Activated CD4-positive, CD25-positive, alpha-beta regulatory T cell (primary cell): ENCODE measurements at places on chromosomes 2 and 18.

DNA sequence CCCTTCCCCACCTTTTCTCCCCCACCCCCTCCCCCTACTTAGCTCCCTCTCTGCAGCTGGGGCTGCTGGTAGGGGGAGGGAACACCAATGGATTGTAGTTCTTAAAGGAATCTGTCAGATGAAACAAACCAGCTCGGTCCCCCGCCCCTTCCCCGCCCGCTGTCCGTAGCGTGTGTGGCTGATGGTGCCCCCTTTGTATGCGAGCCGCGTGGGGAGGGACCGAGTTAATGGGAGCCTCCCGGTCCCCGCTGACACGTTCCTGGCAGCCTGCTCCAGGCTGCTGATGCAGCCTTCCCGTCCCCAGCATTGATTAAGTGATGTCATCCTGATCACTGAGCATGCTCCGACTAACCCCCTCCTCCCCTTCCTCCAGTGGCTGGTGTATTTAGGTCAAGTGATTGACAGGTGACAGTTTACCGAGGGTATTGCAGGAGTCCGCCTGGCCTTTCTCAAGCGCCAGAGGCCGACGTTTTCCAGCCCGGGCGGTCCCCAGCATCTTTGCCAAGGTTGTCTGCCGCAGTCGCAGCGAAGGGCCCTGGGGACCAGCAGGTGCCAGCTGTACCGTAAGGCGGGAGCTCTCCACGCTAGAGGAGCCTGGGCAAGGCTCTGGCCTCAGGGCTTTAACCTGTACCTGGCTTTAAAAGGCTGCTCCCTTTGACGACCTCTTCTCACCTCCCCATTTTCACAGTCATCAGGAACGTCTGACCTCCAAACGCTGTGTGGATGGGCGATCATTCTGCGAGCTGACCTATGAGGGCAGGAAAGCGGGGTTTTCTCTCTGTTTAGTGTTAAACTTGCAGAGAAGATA, 1.8 kb downstream of the KIF5C start:
- no peak for DNase-seq

DNA sequence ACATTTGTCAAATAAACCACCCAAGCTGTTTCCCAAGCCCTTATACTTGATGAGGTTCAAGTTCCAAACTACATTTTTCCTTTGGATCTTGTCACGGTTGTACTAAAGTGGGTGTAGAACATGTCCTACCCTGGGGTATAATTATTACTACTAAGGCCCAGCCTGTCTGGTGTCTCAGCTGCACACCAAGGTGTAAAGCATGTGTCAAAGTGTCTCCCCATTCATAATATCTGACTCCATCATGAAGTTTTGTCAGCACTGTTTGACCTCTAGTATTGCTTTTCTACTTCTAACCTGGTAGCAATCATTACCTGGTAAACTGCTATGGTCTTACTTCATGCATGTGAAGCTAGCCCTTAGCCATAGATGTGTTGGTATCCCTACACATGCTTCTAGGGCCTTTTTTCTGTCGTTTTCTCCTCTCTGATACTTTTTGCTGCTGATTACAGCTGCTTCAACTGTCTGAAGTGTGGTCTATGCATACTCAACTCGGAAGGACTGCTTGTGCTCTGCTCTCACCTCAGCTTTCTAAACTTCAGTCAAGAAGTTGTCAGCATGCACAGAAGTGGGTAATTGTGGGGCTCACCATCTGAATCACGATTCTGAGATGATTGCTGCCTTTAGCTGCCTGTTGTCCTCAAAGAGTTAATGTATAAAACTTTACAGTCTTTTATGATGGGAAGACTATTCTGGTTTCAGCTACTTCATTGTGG, 445.7 kb upstream of the TRIB2 start:
- DNase-seq: no peak

DNA sequence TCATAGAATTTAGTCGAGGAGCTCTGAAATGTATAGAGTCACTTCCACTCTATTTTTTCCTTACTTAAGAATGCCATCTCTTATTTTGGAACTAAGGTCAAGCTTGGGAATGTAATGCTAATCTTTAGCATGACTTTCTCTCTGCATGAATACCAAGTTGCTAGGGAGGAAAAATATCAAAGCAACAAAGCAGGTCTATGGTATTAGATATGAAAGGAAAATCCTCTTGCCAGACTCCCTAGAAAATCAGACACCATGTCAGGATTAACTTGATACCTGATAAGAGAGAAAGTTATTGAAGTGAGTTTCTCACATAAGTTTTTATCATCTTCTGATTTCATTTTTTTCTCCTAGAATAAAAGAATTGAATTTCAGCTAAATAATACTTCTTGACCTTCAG, 341.7 kb upstream of the ZNF804A start:
- no peak for DNase-seq

- DNase-seq: no peak
Measured at GRCh38 chr2:9735335-9735734, 104.5 kb upstream of the YWHAQ start.

GRCh38 chr18:42614619-42615293, 500.7 kb downstream of the RIT2 start:
- DNase-seq: no peak

GRCh38 chr18:13302457-13303225, 84.1 kb downstream of the LDLRAD4 start:
- no peak for DNase-seq

DNA sequence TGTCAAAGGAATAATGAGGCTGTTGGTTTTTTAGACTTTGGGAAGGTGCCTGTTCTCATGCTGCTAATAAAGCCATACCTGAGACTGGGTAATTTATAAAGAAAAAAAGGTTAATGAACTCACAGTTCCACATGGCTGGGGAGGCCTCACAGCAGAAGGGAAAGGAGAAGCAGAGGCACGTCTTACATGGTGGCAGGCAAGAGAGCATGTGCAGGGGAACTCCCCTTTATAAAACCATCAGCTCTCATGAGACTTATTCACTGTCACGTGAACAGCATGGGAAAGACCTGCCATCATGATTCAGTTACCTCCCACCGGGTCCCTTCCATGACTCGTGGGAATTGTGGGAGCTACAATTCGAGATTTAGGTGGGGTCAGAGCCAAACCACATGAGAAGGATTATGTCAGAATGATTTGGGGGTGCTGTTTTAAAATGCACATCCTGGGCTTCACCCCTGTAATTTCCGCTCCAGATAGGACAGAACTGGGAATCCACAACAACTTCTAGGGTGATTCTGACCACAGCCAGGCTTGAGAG, 37.8 kb downstream of the TCF7L1 start:
- DNase-seq: no peak

- DNase-seq: no peak
Measured at GRCh38 chr2:168499500-168499899, 43.4 kb downstream of the CERS6 start.

GRCh38 chr2:46410273-46411244, 68.8 kb upstream of the TMEM247 start:
- no peak for DNase-seq

DNA sequence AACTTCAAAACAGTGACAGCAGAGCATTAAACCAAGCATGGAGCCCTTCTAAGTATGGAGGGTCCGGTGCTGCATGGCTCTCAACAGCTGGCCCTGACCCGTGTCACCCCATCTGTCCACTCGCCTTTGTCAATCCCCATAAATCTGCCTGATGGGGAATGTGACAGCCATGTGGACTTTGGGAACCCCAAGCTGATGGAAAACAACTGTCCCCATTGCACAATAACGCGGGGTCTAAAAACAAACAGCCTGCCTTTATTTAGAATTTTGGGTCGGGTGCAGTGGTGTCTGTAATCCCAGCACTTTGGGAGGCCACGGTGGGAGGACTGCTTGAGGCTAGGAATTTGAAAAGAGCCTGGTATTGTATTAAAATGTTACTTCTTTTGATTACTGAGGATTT, 17.1 kb upstream of the THADA start:
- no peak for DNase-seq

DNA sequence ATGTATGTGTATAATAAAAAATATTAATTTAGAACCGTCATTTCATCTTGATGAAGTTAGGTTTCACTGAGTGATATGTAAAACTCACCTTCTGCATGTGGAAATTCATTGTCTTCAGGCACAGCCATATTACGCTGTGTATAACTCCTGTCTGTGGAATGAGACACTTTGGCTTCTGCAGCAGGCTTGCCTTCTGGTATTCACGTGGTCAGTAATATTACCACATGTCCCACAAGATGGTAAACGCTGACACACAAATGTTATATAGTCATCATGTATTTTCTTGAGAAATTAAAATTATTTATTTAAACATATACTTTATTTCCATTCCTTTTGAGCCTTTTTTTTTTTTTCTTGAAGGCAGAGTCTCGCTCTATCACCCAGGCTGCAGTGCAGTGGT, 25.1 kb upstream of the AAK1 start:
- no peak for DNase-seq

DNA sequence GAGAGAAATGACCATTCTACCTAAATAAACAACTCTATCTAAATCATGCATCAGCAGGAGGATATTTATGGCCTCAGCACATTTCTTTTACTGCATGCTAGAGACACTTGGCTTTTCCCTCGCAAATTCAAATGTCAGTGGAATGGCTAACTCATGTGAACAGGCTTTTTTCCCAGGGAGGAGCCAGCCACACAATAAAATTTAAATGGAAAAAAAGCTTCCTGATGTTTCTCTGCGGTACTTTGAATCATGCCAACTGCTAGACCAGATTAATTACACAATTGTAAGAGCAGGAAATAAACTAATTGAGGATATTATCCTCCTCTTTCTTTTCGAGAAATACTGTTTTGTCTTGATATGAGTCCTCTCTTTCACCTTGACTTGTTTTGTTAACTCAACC, 676.3 kb downstream of the IRS1 start:
- DNase-seq: no peak

DNA sequence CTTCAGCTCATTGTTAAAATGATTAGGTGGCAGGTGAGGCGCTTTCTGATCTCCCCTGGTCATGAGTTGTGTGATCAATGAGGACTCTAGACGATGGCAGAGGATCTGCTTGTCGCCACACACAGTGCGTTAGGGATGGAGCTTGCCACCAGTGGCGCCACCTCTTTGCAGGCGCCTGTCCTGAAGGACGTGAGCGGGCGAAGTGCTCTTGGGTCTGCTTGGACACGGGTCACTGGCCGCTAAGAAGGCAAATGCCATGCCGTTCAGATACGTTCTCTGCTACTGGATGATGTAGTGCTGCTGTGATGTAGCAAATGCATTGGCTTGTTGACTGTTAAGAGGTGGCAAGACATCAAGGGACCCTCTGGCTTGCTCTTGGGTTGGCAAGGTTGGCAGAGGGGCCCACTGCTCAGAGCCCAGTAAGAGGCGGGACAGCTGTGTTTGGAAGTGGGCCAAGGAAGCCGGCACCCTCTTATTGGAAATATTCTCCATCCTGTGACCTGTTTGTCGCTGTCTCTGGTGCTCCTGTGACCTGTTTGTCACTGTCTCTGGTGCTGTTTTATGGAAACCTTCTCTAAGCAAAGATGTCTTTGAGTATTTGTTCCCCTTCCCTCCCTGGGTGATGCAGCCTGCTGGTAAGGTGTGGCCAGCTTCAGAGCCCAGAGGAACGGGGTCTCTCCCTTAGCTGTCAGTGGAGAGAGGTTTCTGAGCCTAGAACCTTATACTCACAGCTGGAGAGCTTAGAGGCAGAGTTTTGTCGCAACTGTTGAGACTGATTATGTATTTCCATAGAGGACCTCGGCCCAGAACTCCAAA, 14.6 kb downstream of the LDLRAD4 start:
- DNase-seq: no peak

- no peak for DNase-seq
Measured at GRCh38 chr2:72027426-72028161, 120.1 kb downstream of the CYP26B1 start.

- DNase-seq: no peak
Measured at GRCh38 chr2:8264981-8265380, 416.9 kb upstream of the ID2 start.

GRCh38 chr2:3547915-3548314, 10.2 kb downstream of the RNASEH1 start:
- DNase-seq: no peak

DNA sequence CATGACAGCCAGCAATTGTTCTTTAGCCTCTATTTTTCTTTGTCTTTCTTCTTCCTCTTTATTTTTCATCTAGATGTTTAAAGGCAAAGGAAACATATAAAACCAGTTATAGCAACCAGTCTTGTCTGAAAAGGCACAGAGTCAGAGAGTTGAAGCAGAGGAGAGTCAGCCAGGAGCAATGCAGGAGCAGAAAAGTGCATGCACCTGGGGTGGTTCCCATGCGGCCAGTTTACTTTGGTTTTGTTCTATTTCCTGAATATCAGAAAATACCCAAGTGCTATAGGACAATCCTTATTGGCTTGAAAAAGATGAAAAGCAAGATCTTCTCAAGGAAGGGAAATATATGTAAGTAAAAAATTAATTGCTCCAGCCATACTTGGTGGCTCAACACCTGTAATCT, 44.9 kb downstream of the CFAP210 start:
- DNase-seq: no peak

- no peak for DNase-seq
Measured at GRCh38 chr2:19676770-19677169, 225.0 kb downstream of the TTC32 start.

GRCh38 chr2:205657579-205657978, 24.7 kb upstream of the NRP2 start:
- DNase-seq: no peak

GRCh38 chr18:47815486-47816270, 114.8 kb downstream of the SMAD2 start:
- DNase-seq: no peak

GRCh38 chr2:233746475-233747282, 13.4 kb upstream of the UGT1A1 start:
- no peak for DNase-seq

- DNase-seq: no peak
Measured at GRCh38 chr18:63552581-63552980, 10.4 kb downstream of the SERPINB12 start.

DNA sequence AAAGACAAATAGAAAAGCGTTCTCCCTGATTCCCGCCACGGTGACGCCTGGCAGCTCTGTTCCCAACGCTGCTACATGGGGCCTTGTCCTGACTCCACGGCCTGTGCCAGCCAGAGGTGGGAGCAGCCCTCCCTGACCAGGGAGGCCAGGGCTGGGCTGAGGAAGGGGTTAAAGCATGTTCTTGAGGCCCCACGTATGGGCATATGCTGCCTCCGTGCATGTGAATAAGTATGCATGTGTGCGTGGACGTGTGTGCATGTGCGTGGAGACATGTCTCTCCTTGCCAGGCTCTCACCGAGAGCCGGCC, 1.6 kb upstream of the SNED1 start:
- DNase-seq: no peak

DNA sequence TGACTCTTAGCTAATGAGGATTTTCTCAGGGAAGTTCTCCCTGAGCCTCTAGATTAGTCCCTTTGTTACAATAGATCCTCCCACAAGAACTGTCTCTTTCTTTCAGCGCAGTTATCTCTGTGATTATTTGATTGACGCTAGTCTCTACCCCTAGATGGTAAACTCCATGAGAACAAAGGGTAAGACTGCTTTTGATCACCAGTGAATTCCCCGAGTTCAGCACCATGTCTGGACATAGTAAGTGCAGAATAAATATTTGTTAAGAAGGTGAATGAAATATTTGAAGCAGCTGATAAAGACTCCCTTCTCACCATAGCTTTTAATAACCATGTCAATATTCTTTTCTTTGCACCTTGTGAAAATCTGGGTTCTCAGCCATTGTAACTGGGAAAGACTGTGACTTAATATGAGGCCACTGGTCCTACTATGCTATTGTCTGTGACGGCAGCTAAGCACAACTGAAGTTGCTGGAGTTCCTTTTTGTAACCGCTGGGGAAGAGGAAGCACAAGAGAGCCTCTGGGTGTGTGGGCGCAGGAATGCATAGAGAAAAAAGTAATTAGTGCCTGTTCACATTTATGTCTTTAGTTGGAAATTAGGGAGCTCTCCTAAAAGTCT, 214.7 kb downstream of the TGIF1 start:
- DNase-seq: no peak
